ENCODE measurements at places on chromosomes 4 and X.

DNA sequence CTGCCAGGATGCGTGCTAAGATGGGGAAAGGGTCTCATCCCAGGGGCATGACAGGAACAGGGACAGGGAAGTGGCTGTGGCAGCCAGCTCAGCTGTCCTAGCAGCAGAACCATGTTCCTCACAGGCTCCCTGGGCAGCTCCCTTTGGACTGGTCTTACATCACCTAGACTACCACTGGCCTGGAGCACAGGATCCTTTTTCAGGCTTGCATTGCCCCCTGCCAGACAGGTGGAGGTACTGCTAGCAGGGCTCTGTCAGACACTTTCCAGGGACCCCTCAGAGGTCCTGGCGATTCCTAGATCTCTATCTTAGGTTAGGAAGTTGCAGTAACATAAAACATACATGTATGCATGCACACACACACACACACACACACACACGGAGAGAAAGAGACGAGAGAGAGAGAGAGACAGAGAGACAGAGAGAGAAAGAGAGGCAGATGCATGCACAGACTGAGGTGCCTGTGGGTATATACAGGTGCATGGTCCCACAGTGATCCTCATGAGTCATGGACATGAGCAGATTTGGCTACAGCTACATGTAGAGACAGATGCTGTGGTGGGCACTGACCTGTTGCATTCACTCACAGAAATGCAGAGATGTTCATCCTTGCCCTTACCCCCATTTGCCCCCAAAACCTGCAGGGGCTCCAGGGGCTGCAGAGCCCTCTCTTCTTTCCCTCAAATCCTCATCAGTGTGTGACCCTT lies 63.6 kb downstream of the STARD8 start:
- DNase-seq = peak; percentile 51

GRCh38 chr4:119623025-119623424 lies 5.6 kb downstream of the PDE5A start:
- DNase-seq = no peak

DNA sequence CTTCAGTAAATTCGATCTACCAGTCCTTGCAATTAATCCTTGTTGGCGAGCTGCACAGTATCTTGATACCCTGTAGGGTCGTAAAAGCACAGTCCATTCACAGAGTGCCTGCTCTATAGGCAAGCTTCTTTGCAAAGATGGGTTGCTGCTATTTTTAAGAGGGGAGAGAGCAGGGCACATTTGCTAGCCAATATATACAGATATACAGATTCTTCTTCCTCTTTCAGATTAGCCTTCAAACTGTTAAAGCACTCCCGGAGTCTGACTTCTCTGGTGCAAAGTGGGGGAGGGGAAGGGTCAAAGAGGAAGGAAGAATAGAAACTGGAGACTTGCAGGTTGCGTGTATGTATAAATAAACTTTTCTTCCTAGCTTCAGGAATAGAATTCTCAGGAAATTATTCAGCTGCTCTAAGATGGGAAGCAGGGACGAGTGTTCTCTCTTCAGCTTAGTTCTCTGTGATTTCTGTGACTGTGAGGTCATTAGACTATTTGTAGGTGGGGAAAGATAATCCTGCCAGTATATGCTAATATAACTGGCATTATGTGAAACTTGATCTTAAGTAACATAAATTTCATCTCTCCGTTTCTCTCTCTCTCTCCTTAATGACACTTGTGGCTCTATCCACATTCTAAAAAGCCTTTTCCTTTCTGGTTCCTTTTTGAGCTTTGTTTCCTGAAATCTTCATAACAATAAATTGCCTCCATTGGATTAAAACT lies at the start of gene CYSLTR1:
Gene CYSLTR1 (minus strand): TSS at position 242 of the 717 bp plus-strand sequence. CDS start 53,865 bp downstream, outside the sequence.
- DNase-seq = no peak

DNA sequence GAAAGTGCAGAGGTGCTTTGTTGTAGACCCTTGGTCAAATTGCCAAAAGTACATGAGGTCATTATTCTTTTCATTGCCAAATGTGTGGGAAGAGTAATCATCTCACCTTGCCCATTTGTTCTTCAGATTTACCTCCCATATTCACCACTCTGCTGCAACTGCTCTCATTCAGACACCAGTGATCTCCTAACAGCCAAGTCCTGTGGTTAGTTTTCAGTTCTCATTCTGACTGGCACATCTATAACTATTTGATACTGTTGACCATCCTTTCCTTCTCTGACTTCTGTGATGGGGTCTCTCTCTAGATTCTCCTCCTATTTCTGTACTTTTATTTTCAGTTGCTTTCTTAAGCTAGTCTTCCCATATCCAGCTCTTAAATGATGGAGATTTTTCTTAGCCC lies 39.8 kb downstream of the GRIA3 start:
- no peak for DNase-seq

DNA sequence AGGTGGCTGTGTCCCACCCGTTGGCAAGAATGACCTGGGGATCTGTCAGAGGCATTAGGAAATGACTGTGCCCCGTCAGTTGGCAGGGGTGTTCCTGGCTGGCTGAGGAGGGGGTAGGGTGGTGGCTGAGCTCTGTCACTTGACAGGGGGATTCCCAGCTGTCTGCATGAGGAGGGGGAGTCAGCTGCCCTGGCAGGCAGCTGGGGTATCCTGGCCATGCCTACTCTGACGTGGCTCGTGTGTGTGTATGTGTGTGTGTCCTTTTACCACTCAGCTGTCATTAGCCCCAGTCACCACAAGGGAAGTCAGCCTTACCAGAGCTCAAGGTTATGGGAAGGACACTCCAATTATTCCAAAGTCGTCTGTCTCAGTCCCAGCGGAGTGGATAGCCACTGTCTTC lies 93.2 kb downstream of the EFNB1 start:
- DNase-seq = no peak

GRCh38 chrX:140712413-140713173 lies 3.0 kb downstream of the LINC00632 start:
- DNase-seq = no peak

- no peak for DNase-seq
Observed at GRCh38 chr4:52408032-52408431, 251.1 kb downstream of the USP46 start.

GRCh38 chr4:98728433-98728832 lies 70.0 kb upstream of the TSPAN5 start:
- no peak for DNase-seq

GRCh38 chrX:141314441-141314840 lies 72.1 kb upstream of the SPANXC start:
- no peak for DNase-seq

DNA sequence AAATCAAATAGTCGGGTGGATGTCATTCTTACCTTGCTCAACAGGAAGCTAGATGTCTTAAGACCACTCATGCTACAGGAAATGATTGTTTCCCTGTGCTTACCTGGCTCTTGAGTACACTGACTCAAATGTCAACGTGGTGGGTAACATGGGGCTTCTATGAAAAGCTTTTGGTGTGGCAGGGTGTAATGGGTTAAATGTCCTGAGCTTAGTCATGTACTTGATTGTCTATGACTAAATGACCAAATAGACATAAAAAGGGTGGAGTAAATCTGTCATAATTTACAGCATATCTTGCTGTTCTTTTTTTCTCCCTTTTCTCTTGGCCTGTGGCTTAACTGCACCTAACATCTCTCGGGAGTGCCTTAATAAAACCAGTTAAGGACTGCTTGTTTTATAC lies 44.9 kb downstream of the CCNG2 start:
- no peak for DNase-seq

DNA sequence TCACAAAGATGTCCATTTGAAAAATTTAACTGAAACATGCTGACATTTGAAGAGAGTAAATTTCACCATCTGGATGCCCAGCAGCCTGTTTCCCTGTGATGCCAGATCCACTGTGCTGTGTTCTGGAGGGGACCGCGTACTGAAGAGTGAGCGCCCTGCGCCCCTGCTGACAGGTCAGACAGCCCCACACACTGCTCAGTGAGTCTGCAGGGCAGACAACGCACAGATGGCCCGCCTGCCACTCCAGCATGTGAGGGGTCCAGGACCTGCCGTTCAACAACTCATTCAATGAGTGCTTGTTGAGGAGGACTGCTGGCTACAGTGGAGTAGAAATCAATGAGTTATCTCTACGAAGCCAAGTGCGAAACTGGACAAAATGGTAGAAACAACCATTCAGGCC lies 49.2 kb downstream of the FGFRL1 start:
- DNase-seq = no peak

DNA sequence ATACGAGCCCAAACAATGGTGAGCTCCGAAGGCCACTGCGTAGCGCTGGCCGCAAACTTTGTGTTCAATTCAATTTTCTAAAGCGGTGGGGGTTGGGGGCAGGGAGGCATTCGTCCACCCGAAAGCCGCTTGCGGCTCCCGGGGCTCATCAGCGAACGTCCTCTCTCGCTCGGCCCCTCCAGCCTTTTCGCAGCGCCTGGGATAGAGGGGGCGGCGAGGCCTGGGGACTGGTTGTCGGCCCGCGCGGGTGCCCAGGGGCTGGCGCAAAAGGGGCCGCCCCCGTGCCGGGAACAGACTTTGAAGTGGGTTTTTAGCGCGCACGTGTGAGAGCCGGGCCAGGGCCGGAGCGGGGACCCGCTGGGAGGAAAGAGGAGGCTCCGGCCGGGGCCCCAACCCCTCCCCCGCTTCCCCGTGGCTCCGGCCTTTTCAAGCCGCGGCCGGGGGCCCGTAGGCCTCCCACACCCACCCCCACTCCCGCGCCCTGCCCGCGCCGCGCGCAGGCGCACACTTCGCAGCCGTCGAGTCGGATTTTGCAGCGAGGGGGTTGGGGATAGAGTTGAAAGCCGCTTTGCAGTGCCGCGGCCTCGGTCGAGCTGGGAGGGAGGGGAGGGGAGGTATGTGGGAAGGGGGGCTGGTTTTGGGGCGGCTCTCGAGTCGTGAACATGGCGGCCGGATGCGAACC lies 8.3 kb downstream of the ZIC3 start:
- no peak for DNase-seq

- DNase-seq = no peak
Observed at GRCh38 chr4:185068837-185069236, 50.5 kb downstream of the HELT start.

GRCh38 chrX:8037593-8038348 lies 110.6 kb upstream of the PNPLA4 start:
- DNase-seq = no peak

DNA sequence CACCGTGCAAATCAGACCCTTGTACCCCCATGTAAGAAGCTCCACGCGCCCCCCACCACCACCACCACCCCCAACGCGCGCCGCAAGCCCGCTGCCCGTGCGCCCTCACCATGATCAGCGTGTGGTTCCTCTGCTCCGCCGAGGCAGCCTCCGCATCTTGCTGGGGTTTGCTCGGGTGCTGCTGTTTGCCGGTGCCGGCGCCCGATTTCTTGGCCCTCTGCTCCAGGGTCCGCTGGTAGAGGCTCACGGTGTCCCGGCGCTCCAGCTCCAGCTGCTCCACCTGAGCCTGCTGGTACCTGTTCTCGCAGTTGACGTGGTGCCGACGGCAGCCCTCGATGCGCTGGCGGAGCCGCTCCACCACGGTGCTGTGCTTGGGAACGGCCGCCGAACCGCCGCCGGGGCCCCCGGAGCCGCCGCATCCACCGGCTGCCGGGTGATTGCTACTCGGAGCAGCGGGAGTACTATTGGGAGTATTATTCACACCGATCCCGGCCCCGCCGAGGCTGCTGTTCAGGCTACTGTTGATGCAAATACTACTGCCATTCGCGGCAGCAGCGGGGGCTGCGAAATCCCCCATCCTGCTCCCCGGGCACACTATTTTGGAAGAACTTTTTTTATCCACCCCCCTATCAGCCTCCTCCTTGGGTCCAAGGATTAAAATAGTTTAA lies 1.1 kb downstream of the MAML3 start:
- DNase-seq = no peak

DNA sequence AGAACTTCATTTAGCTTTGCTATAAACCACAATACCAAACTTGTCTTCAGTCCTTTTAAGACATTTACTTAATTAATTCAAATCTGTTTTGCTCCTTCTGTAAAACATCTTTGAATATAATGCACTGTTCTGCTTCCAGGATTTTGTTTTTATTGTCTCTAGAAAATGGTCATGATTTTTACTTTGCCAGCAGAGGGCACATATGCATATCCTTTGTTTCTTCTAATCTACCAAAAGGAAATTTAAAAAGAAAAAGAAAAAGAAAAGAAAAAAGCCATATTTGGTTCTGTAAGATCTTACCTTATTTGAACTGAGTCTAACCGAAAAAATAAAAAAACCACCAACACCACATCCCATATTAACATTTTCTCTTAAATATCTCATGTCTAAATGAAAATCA lies 101.9 kb upstream of the CCSER1 start:
- DNase-seq = no peak

- no peak for DNase-seq
Observed at GRCh38 chrX:118729042-118729652, 1.7 kb downstream of the IL13RA1 start.

GRCh38 chr4:82770607-82771006 lies 28.0 kb downstream of the SCD5 start:
- no peak for DNase-seq

- DNase-seq = no peak
Observed at GRCh38 chr4:76058888-76059426, 15.6 kb upstream of the ART3 start.

DNA sequence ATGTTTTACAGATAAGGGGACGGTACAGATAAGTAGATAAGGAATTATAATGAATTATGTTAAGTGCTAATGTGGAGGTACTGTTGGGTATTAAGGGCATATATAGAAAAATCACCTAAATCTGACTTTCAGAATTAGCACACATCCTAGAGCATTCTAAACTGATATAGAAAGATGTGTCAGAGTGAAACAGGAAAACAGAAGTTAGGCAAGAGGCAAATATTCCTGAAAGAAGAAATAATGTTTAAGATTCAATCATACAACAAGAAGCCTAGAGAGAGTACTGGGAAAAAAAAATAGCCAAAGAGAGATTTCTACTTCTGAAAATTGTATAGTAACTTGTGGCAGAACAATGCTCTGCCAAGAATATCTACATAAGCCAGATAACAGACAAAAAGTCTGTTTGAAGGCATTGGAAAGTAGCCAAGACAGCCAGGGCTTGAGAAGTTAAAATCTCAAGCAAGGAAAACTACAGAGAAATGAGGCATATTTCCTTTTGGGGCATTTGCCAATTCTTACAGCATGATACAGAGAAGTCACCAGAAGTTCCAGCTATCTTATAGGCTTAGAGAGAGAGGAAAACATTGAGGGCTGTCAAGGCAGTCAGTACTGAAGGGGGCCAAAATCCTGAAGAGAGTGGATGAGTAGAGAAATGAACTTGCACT lies 646.0 kb downstream of the RPA4 start:
- DNase-seq = no peak

DNA sequence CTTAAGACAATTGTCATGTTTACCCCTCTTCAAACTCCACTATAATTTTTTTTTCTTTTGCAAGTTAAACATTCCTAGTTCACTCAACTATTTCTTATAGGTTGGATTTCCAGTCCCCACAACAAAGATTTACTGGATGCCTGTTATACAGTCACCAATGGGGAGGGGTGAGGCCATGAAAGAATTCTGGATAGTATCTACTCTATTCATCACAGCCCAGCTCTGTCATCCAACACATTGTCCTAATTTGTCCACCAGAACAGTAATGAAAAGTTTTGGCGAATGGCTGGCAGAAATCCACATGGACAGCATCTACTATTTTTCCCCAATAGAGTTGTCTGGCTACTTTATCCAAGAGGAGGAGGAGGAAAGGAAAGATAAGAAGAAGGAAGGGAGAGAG lies 192.7 kb upstream of the S100G start:
- DNase-seq = no peak
